Aorta (tissue), 5 donors: ENCODE measurements at places on chromosomes 1 and 21. TPM values are rescaled to one million over a fixed set of nuclear protein-coding genes. Genes with fewer than 3 reads are reported as not detected.

DNA sequence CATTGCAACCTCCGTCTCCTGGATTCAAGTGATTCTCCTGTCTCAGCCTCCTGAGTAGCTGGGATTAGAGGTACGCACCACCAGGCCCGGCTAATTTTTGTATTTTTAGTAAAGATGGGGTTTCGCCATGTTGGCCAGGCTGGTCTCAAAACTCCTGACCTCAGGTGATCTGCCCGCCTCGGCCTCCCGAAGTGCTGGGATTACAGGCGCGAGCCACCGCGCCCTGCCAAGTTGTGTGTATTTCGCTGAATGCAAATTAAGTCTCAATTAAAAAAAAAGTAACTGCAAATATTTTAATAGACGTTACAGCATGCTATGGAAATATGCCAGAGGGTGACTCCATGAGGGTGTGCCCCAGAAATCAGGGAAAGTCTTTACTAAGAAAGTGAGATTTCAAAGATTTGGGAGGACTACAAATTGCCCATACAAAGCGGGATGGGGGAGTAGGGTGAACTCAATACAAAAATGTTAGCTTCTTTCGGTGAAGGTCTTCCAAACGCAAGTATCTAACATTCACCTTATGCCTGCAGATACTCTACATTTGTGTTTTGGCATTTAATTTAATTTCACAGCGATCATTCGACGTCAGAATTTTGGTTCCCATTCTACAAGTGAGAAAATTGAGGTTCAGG is 85.6 kb downstream of the NKAIN1 start:
- DNase-seq, result no peak

DNA sequence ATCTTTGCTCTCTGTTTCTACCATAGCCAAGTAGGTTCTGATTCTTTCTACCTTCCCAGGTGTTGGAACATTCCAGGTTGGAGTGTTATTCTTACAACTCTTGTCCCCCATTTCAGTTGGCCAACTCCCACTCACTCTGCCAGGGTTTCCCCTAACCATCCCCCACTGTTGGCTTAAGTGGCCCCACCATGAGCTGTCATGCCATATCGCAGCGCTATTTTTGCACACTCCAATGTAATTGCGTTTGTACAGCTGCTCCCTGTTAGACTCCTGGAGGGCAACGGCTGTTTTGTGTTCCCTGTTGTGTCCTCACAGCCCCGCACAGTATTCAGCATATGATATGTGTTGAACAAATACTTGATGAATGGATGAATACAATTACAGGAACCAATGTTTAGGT is 117.7 kb upstream of the ETS2 start:
- no peak for DNase-seq

- DNase-seq, result no peak
Observed at GRCh38 chr1:45809761-45810160, 6.3 kb downstream of the MAST2 start.

GRCh38 chr1:177183836-177184235 is 13.1 kb downstream of the BRINP2 start:
- no peak for DNase-seq

- DNase-seq, result no peak
Observed at GRCh38 chr1:200161801-200162200, 134.3 kb downstream of the NR5A2 start.

DNA sequence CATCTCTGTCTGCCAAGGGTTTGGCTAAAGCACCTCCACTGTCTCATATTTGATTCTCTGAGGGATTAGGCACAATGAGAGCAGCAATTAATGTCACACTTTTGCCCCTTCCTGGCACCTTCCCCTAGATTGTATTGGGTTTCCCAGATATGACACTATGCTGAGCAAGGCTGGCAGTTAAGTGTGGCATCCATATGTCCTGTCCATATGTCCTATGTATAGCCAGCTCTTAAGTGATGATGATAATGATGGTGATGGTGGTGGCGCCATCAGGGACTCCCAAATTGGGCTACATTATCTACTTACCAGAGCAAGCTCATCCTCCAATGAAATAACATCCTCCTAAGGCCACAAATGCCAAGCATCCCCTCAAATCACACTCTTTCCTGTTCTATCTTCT is 13.5 kb upstream of the LORICRIN start:
- DNase-seq, result no peak

- DNase-seq, result no peak
Observed at GRCh38 chr1:170521818-170522217, 10.1 kb upstream of the GORAB start.

DNA sequence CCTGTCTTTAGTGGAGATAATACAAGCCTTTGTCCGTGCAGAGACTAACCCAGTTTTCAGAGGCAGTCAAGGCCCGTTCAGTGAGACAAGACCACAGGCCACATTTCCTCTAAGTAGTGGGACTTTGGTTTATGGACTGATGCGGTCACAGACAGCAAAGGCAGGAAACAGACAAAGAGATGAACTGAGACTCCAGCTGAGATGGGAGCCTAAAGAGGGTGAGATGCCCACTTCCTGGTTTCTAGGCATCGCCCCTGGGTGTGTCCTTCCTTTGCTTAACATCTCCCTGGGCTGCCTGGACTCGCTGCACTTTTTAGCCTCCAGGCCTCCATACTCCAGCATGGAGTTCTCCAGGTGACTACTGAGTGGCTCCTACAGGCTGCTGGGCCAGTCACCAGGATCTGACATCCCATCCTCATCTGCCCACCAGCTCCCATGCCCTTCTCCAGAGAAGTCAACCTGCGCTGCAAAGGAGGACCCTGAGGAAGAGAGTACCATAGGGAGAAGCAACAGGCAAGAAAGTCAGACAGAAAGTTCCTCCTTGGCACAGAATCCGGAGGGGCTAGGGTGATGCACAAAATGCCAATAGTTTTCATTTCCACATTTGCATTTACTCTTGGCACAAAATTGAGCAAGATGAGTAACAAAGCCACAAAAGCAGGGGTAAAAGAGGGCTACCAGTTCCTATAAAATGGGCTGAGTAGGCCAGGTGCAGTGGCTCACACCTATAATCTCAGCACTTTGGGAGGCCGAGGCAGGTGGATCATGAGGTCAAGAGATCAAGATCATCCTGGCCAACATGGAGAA is 15.1 kb downstream of the THEMIS2 start:
- DNase-seq, result no peak

GRCh38 chr1:179971563-179972496 is 17.2 kb downstream of the CEP350 start:
- DNase-seq, result no peak

DNA sequence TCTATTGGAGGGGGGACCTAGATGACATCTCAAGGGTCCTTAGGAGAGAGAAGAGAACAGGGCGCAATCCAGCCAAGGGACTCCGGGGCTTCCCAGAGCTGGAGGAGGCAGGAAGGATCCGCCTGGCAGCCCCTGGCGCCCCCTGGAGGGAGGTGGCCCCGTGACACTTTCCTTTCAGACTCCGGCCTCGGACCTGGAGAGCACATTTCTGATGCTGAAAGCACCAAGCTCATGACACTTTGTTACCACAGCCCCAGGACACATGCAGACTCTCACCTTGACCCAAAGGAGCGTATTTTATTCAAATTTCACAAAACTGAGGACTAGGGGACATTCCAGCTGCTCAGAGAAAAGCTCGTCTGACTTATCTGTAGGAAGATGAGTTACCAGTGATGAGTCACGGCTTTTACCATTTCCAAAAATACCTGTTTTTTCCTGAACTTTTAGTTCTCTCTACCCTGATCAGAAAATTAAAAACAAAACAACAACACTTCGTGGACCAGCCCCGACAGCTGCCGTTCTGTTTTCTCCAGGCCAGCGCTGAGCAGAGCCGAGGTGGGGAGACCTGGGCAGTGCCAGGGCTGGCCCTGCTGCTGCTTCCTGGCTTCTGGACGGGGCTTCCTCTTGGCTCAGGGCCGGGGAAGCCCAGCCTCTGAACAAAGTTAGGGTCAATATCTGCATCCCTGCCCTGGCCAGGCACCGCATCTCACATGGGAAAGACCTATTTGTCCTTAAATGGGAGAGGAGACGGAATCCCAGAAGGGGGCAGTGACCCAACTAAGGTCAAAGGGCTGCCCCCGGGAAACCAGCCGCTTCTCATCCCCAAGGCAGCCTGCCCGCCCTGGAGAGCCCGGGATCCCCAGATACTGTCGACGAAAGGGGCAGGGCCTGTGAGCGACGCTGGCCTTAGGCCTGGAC is 21.6 kb upstream of the POFUT2 start:
- DNase-seq, result peak; percentile 91

GRCh38 chr1:40421431-40422384 is 28.6 kb upstream of the ZFP69B start:
- no peak for DNase-seq

DNA sequence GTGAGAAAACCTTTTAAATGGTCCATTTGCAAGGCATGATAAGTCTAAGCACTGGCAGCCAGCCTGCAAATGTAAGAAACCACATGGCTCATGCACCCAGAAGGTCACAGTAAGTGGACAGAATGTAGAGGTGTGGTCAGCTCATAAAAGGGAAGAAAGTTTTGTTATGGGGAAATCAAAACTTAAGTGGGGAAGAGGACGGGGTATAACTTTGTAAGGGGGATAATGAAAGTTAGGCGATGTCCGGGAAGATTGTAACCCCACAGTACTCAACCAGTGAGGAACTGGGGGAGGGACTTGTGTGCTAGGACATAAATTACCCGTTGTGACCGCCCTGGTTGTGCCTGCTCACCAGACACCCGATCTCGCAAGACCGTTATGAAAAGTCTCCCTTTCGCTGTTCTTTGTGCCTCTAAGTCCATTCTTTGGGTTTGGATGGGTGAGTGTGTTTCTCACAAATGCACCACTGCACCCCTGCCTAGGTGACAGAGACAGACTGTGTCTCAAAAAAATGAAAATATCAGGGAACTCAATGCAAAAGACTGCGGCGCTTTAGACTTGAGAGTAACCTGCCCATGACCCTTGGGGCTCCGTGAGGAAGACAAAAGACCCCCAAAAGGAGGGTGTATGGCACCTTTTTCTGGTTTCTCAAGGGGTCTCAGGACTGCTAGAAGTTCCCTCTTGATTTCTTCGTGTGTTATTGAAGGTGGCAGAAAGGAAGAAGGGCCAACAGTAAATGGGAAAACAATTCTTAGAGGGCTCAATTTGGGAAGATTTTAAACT is 28.6 kb upstream of the ZNF496 start:
- DNase-seq, result peak; percentile 66

GRCh38 chr1:75985827-75986226 is 53.6 kb upstream of the ASB17 start:
- no peak for DNase-seq

DNA sequence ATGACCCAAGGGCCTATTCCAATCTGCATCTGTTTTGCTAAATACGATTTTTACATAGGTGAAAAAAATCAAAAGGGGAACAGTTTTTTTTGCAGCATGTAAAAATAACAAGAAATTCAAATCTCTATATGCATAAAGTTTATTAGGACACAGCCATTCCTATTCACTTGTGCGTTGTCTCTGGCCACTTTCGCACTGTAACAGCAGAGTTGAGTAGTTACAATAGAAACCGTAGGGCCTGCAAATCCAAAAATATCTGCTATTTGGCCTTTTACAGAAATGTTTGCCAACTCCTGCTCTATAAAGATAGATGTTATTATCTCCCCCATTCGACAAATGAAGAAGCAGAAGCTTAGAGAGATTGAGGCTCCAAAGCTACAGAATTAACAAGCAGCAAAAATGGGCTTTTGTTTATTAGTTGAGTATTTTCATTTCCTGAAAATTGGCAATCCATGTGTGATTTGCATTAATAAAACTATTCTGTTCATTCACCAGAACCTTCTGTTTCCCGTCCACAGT is 5.5 kb downstream of the DYNLT5 start:
- DNase-seq, result no peak

- no peak for DNase-seq
Observed at GRCh38 chr1:39590546-39590945, 14.0 kb upstream of the PABPC4 start.

DNA sequence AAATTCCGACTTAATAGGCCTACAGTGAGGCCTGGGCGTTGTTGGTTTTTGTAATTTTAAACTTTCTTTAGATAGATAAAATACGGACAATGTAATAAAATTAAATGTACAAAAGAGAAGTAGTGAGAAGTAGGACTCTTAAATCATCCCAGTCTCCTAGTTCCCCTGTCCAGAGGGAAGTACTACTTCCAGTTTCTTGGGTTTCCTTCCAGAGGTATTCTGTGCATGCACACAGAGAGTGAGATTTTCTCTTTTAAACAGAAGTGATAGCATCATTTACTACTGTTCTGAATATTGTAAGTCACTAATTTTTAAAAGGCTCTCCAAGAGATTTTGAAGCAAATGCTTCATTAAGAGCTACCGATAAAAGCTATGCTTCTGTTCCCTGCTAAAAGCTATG is 7.2 kb upstream of the FNBP1L start:
- no peak for DNase-seq

The MTARC1 gene
- 8.1 TPM for total RNA-seq

The OR10J1 gene
- not detected for total RNA-seq

The AMPD1 gene
- 0.52 TPM for total RNA-seq

The ALPL gene
- total RNA-seq, result 6.7 TPM

The TMEM125 gene
- total RNA-seq, result not detected

The CELA2B gene
- 0.45 TPM for total RNA-seq

The POU3F1 gene
- total RNA-seq, result 0.21 TPM

The HNRNPCL4 gene
- not detected for total RNA-seq

The PLA2G2D gene
- 0.33 TPM for total RNA-seq

The PANK4 gene
- 28.2 TPM for total RNA-seq
